ENCODE measurements at places on chromosomes 16 and 17.
A peak's percentile ranks its signal among the peaks of the same experiment; 100 is the strongest.

DNA sequence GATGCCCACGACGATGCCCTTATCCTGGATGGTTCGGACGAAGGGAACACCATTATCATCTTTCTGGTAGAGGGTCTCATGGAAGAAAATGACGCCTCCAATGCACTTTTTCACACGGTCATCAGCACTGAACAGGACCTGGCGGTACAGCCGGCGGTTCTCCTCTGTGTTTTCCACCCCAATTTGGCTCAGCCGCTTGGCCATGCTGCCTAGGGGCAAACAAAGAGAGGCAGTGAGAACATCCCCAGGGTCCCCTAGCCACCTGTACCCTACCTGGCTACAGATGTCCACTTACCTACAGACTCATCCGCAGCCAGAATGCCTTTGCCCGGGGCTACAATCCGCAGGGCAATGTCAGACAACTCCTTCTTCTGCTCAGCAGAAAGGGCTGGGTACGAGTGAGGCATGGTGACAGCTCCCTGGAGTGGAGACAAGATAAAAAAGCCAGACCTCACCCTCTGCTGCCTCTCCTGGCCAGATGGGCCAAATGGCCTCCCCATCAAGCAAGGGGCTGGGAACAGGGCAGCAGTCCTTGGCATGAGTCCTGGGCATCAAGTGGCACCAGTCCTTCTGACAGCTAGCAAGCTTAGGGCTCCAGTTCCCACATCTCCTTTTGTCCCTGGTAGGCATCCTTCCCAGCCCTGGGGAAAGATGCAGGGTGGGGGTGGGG lies 1.4 kb downstream of the ALDOC start:
- DNase-seq, result no peak

- DNase-seq, result peak; percentile 44
These were observed 6.3 kb downstream of the VWA3A start for GRCh38 chr16:22098405-22099255.

GRCh38 chr16:87053016-87053982 lies 263.9 kb downstream of the C16orf95 start:
- DNase-seq, result no peak

DNA sequence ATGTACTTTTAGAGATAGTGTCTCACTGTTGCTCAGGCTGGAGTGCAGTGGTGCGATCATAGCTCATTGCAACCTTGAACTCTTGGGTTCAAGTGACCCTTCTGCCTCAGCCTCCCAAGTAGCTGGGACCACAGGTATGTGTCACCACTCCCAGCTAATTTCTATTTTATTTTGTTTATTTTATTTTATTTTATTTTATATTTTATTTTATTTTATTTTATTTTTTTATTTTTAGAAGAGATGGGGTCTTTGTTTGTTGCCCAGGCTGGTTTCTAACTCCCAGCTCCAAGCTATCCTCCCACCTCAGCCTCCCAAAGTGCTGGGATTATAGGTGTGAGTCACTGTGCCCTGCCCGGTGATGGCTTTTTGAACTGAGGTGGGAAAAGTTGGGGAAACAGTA lies 35.1 kb upstream of the HS3ST4 start:
- no peak for DNase-seq

Measured in IMR-90 (cell line).